ENCODE measurements at places on chromosomes 4 and X.

DNA sequence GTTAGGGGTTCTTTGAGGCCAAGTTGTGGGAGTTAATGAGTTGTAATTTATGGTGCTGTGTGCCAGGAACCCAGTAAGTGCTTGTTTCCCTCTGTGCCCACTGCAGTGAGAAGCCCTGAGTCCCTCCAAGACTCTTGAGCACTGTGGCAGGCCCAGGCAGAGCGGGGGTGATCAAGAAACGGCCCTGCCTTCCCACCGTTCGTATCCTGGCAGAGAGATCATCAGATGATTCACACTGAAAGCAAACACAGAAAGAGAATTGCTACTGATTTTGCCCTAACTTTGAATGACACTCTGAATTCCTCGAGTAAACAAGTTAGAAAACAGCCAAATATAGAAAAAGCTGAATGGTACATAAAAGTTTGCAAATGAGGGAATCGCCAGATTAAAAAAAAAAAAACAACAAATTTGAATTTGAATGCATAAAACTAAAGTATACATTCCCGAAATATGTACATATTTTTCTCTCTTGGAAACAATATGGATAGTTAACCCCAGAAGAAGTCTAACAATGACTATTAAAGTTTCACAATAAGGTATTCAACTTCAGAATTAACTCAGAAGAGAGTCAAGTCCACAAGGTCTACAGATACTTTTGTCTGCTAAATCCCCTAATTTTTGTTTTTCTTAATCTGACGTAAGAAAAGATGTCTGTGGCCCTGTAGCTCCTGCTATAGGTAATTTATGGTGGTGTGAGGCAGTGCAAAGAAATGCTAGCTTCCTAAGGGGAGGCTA lies 71.8 kb downstream of the AFAP1 start:
- DNase-seq, result no peak

GRCh38 chr4:15254236-15254880 lies 173.5 kb upstream of the C1QTNF7 start:
- no peak for DNase-seq

GRCh38 chrX:15384304-15384703 lies at the start of gene VEGFD:
VEGFD (minus strand) TSS chrX:15384413; CDS start chrX:15383946, 467 bp downstream.
- DNase-seq, result peak; percentile 53

GRCh38 chr4:32771491-32771890 lies 2051.3 kb downstream of the PCDH7 start:
- no peak for DNase-seq

- DNase-seq, result no peak
Measured at GRCh38 chr4:6968496-6968895, 58.9 kb downstream of the TBC1D14 start.

DNA sequence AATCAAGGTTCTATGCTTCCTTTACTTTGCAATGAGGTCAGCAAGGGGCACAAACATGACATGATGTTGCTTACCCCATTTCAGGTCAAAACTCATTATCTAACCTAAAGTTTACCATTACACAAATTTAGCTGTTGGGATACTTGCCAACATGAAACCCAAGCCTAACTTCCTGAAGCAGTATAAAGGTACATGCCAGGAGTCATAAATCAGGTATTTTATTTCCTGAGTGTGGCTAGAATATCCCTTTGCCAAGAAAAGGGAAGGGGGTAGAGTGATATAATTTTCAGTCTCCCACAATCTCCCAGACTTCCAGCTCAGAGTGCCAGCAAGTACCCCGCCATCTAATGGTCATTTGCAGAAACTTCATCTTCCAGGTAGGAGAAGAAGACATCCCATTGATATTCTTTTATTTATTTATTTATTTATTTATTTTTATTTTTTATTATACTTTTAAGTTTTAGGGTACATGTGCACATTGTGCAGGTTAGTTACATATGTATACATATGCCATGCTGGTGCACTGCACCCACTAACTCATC lies 136.6 kb downstream of the NEXMIF start:
- no peak for DNase-seq

DNA sequence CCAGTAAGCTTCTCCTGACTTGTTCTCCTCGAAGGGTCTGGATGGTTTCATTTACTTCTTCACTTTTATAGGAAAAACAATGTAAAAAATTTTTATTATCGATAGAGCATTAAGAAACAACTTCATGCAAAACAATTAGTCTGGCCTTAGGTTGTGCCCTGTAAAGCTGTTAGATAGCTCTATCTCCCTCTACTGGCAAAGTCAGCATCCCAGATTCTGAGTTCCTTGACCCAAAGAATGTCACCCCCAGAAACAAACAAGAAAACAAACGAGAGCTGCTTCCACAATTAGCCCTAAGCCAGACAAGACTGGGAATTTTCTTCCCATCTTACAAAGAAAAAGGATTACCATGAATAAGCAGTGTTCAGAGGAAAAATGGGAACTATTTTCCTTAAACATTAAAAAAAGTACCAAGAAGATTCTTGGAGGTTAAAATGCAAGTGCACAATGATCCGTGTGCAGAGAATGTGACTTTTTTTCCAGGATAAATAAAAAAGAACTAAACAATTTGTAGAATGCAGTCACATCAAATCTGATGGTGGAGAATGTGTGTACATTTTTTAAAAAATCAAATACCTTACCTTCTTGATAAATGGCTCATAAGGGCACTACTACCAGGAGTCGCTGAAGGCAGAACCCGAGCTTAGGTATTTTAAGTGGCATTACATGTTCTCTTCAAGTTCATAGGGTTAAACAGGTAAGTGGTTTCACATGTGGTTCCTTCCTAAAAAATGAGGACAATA lies 293.2 kb downstream of the FBXO8 start:
- DNase-seq, result peak; percentile 6

GRCh38 chrX:57933321-57933720 lies 23.1 kb upstream of the ZXDA start:
- no peak for DNase-seq

Data from NCI-H524 (cell line).